ENCODE measurements at places on chromosomes 11 and 22.

DNA sequence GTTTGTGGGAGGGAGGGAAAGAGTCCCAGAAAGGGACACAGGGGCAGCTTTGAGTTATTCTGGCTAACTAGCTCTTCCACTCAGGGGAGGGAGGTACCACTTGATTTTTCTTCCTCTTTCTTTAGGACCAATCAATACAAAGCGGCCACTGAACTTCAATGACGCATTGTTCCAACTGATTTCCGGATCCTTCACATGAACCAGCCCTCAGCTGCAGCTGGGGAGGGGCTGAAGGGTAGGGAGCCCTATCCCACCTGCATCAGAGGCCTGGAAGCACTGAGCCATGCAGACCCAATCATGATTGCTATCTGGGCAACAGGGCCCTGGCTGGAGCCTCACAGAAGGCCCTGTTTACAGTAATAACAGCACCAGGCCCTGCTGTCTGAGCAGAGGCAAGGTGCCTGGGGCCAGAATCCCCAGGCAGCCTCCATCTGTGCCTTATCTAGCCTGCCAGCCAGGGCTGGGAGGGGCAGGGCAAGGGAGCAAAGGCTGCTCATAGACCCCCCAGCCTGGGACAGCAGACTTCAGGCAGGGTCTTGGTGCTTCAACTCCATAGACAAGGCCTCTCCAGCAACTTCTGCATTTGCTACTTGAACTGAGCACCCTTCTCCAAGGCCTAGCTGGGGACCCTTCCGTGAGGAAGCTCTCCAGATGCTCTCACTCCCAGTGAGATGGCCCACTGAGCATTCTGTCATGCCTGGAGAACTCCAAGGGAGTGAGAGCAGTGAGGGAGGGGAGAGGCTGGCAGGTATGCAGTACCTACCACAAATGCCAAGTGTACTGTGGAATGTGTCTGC, 22.5 kb downstream of the CLPB start:
- no peak for DNase-seq

DNA sequence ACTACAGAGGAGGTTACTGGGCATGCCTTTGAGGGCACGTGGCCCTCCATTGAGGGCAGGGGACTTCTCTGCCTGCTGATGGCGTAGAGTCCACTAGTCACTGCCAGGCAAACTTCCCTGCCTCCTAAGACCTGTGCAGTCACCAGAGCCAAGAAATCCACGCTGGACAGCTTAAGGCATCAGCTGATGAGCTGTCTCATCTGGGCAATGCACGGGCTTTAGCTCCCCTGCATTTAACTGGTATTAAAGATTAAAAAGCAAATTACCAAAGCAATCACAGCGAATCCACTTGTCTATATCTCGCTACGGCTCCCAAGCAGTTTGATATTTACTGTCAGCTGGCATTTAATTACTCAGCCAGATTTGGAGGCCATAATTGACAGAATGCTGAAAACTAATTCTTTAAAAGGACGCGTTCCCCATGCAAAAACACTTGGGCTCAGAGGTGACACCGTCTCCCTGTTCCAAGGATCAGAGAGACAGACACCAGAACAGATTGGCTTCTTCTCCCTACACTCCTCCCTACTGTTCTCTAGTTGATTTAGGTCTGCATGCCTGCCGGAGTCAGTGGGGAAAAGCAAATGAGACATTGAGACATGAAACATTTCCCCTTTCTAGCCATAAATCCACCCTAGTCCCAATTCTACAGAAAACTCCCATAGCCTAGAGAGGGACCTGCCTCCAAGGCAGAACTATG, 68.5 kb downstream of the SPATA19 start:
- DNase-seq: no peak

GRCh38 chr11:91664521-91664920, 560.1 kb upstream of the FAT3 start:
- no peak for DNase-seq

DNA sequence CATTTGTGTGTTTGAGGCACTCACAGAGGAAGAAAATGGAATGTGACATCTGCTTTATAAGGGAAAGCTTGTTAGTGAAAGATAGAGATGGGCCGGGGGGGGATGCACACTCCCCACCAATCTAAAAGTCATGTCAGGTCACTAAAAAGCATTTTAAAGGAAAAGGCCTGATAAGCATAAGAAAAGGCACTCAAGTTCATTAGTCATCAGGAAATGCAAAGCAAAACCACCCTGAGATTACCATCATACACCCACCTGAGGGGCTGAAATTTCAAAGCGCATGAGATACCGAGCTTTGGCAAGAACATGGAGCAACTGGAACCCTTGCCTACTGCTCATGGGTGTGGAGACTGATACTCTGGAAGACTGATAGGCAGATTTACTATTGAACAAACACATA, 77.9 kb upstream of the ANO1 start:
- no peak for DNase-seq

DNA sequence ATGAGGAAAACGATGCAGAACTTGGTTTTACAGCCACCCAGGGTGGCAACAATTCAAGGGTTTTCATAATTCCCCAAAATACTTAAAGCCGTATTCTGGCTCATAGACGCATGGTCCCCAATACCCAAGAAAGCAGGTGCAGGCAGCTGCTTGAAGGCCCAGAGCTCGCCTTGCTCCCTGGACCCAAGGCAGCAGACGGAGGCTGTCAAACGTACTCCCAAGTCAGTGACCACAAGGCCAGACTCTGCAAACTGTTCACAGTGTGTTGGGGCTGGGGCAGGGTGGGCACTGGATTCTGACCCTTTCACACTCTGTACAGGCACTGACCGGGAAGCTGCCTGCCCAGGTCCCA, 21.5 kb downstream of the TMEM184B start:
- no peak for DNase-seq

- DNase-seq: no peak
These were observed 49.3 kb upstream of the PPP2R1B start for GRCh38 chr11:111815489-111815888.

DNA sequence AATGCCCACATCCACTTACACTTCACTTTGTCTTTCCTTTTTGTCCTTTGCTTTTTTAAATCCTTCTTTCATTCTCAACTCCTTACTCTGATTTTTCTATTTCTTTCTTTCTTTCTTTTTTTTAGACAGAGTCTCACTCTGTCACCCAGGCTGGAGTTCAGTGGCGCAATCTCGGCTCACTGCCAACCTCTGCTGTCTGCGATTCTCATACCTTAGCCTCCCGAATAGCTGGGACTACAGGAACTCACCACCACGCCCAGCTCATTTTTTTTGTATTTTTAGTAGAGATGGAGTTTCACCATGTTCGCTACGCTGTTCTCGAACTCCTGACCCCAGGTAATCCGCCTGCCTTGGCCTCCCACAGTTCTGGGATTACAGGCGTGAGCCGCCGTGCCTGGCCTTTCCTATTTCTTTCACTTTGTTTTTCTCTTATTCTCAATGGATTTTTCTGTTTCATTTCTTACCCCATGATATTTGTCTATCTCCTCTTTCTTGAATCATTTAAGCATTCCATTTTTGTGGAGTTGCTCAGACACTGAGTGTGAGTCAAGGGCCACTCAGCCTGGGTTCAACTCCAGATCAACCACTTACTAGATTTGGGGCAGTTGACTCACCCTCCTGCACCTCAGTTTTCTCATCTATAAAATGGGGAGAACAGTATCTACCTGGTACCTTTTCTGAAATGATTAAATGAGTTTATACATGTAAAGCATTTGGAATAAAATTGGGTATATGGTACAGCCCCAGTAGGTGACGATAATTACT, 7.6 kb downstream of the KCNJ5 start:
- DNase-seq: peak; percentile 53

- no peak for DNase-seq
These were observed 245.0 kb upstream of the POU2AF2 start for GRCh38 chr11:111000400-111001080.

GRCh38 chr11:125049164-125049792, 13.8 kb upstream of the SLC37A2 start:
- DNase-seq: peak; percentile 71

GRCh38 chr11:64444838-64445441, 86.0 kb downstream of the RPS6KA4 start:
- DNase-seq: peak; percentile 47

- DNase-seq: peak; percentile 84
These were observed 60.2 kb downstream of the NTM start for GRCh38 chr11:131430473-131431208.

DNA sequence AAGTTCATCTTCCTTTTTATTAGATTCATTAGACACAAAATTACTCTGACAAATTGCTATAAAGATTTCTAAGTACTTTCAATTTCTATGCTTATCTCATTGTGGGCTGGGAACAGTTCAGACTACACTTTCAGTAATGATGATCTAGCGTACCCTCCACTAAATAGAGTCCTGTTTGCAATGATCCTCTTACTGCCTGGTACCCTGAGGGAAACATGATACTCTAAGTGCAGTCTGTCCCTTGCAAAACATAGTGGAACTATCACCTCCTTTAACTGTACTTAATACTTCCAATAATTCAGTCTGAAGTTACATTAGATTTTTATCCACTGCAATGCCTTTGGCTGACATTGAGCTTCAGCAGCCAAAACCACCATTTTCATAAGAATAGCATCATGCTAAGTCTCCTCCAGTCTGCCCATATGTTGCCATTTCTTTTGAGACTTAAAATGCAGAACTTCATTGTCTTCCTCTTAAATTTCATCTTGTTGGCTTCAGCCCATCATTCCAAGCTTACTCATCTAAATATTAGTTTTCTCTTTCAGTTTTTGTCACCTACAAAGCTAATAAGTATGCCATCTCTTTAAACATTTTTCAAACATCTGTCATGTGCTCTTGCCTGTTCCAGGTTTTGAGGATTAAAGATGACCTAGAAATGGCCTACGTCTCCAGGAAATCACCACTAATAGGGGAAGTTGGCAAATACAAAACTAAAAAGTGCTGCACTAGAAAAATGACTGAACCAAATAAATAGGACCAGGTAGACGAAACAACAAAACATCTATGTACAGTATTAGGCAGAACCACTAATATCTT, 55.5 kb downstream of the PAK1 start:
- DNase-seq: no peak

DNA sequence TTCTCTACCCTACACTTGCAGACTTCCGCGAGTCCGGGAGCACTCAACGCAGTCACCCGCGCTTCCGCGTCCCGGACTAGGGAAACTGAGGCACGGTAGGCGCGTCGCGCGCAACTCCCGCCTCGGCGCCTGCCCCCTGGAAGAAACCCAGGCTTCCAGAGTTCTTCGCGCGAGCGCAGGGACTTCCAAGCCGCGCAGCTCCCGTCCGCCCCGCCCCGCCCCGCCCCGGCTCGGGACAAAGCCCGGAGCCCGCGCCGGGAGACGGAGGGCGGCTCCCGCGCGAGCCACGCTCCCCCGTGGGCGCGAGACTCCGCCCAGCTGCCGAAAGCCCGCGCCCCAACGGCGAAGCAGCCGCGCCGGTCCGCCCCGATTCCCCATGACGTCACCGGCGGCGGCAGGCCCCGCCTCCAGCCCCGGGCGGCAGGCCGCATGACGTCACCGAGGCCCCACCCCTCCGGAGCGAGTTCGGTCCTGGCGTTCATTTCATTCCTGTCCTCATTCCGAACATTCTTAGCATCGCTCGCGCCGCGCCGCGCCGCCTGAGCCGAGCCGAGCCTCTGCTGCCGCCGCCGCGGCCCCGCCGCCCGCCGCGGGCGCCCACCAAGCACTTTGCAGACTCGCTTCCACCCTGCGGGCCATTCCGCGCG, at the start of gene TEAD1:
TSS of gene TEAD1 (plus strand) at position 498 of the 647 bp plus-strand sequence.
- peak; percentile 95 for DNase-seq

- no peak for DNase-seq
These were observed 10.4 kb downstream of the P2RY2 start for GRCh38 chr11:73228268-73229134.

DNA sequence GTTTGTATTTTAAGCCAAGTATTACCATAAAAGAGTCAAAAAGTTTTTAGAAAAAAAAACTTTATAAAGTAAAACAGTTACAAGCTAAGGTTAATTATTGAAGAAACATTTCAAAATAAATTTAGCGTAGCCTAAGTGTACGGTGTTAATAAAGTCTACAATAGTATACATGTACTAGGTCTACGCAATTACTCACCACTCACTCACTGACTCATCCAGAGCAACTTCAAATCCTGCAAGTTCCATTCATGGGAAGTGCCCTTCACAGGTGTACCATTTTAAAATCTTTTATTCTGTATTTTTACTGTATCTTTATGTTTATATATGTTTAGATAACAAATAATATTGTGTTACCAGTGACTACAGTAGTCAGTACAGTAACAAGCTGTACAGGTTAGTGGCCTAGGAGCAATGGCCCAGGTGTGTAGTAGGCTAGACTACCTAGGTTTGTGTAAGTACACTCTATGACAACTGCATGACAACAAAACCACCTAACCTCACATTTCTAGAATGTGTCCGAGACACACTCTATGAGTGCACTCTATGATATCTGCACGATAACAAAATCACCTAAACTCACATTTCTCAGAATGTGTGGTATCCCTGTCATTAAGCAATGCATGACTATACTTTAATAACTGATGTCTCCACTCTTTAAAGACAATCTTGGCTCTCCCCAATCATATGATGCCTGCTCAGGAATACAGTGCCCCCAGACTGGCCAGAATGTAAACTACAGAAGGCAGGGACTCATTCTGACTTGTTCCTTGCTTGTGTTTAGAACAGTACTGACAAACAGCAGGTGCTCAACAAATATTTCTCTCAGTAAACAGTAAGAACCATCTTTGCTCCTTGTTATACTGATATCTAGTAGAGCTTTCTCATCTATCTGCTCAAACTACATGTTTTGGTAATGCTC, 21.2 kb downstream of the KMT5B start:
- DNase-seq: peak; percentile 73

DNA sequence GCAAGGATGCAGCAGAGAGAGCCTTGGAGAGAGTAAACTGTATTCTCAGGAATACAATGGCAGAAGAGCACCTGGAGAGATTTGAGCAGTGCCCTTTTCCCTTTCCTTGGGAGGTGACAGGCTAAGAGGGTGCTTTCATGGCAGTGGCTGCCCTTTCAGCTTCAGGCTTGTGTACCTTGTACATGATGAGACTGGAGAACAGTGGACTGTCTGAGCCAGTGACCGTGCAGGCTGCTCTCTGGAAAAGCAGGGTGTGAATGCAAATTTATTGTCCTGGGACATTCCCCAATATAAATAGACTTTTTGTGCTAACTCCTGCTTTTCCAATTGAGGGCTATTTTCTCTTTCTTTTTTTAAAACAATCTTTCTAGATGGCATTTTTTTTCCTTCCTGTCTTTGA, 99.3 kb downstream of the TRIM44 start:
- no peak for DNase-seq

DNA sequence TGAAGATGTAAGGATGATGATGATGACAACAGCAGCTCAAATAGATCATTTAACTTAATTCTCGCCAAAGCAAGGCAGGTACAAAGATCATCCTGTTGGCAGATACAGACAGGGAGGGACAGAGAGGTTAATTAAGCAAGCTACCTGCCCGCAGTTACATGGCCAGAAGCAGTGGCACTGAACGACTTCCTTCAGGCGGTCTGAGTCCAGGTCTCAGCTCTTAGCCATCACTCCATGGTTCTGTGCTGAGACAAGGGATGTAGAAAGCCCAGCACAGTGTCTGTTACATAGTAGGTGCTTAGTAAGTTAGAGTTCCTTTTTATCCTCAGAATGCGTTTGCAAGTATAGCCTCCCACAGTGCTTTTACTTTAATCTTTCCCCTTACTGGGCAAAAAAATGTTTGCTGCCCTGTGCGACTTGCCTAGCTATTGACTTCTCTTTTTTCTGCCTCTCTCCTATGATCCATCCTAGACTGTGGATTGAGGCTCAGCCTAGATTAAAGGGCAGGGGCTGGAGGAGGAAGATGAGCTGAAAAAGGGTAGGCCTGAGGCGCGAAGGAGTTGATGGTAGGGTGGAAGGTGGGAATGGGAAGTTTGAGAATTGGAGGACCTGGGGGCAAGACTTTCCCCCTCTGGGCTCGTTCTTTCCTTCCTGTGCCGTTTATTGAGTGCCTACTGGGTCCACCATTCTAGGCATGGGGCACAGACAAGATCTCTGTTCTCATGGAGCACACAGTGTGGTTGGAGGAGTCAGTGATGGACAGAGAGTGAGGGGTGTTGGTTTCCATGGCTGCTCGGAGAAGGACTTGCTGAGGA, 108.2 kb upstream of the OR4B1 start:
- no peak for DNase-seq
